ENCODE measurements at places on chromosomes 1 and 21. TPM values are rescaled to one million over a fixed set of nuclear protein-coding genes. Genes with fewer than 3 reads are reported as not detected.

S100A7 gene
- not detected for total RNA-seq

GLRX2 gene
- total RNA-seq: 46.5 TPM

SYDE2 gene
- total RNA-seq: 0.31 TPM

TMIGD3 gene
- total RNA-seq: not detected

NUAK2 gene
- total RNA-seq: 31.2 TPM

CELA3B gene
- not detected for total RNA-seq

Measured in A549 treated with RU486 at 1 μM for 4 hours (cell line).